ENCODE measurements at places on chromosomes 4 and X. TPM values are rescaled to one million over a fixed set of nuclear protein-coding genes. Genes with fewer than 3 reads are reported as not detected.

ODAM gene
- not detected for total RNA-seq

CXXC4 gene
- 1.4 TPM for total RNA-seq

PRSS12 gene
- total RNA-seq, result 24.0 TPM

EVC gene
- 37.2 TPM for total RNA-seq

- DNase-seq, result no peak
Measured at GRCh38 chrX:136733613-136734012, 47.1 kb downstream of the ARHGEF6 start.

GRCh38 chr4:53116954-53117353, 248.9 kb downstream of the SCFD2 start:
- DNase-seq, result no peak

DNA sequence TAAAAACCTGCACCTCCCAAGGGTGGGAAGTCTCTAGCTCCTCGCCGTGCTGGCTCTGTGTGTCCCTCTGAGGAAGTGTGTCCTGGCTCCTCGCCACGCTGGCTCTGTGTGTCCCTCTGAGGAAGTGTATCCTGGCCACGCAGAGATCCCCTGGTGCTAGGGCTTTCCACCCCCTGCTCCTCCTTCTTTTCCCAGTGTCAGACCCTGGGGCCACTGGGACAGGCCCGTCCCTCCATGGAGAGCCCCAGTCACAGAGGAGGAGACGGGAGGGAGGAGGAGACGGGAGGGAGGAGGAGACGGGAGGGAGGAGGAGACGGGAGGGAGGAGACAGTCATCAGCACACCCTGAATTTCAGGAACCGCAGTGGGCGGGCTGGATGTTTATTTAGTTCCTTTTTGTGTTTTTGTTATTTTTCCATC, 53.8 kb upstream of the HGFAC start:
- peak; percentile 69 for DNase-seq

- DNase-seq, result no peak
Measured at GRCh38 chr4:2258091-2259035, 3.5 kb downstream of the MXD4 start.

- no peak for DNase-seq
Measured at GRCh38 chr4:113560579-113560978, 201.0 kb downstream of the CAMK2D start.

GRCh38 chrX:23953908-23954269, 46.1 kb downstream of the CXorf58 start:
- no peak for DNase-seq

- DNase-seq, result no peak
Measured at GRCh38 chr4:7648544-7649395, 214.0 kb upstream of the PSAPL1 start.

- no peak for DNase-seq
Measured at GRCh38 chrX:85627363-85627762, 247.9 kb upstream of the POF1B start.

DNA sequence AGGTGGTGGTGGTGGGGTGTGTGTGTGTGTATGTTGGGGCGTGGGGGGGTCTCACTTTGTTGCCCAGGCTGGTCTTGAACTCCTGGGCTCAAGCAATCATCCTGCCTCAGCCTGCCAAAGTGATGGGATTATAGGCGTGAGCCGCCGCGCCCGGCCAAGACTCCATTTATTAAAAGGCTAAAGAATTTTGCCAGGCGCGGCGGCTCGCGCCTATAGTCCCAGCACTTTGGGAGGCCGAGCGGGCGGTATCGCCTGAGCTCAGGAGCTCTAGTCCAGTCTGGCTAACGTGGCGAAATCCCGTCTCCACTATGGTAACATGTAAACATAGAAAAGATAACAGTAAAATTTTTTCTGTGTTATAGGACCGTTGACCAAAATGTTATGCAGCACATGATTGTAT, 3.7 kb upstream of the UBA1 start:
- DNase-seq, result no peak

- no peak for DNase-seq
Measured at GRCh38 chrX:107547621-107548020, 80.7 kb upstream of the PRPS1 start.

DNA sequence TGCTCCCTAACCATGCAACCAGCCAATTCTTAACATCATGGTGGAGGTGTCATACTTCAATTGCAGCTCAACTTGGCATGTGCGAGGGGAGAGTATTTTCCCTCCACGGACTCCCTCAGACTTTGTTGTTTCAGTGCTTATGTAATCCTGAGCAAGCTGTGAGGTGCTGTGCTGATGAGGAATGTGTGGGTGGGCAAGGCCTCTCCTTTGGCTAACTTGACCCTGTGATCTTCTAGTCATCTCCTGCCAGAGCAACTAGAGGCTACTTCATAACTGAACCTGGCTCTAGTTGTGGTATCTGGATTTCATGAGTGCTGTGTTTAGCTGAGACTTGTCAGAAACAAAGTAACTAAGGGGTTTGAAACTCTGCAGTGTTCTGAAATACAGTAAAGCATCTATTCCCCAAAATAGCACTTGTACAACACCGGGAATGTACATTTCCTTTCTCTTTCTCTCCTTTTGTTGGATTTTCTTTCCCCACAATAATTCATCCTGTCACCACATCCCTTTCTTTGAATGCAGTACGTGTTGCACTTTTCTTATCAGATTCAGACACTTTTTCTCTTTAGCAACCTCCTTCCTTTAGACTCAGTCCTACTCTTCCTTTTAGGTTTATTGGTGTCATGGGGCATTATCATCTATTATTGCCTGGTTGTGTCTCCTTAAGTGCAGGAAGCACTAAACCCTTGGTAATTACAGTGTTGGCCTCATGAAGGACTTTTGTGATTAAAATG, 415.2 kb upstream of the NR3C2 start:
- DNase-seq, result peak; percentile 77

- peak; percentile 48 for DNase-seq
Measured at GRCh38 chrX:149074398-149074797, 430.7 kb downstream of the IDS start.

- DNase-seq, result peak; percentile 63
Measured at GRCh38 chr4:29046781-29047180, 1673.4 kb upstream of the PCDH7 start.

GRCh38 chrX:134013524-134013923, 28.1 kb upstream of the GPC3 start:
- no peak for DNase-seq

DNA sequence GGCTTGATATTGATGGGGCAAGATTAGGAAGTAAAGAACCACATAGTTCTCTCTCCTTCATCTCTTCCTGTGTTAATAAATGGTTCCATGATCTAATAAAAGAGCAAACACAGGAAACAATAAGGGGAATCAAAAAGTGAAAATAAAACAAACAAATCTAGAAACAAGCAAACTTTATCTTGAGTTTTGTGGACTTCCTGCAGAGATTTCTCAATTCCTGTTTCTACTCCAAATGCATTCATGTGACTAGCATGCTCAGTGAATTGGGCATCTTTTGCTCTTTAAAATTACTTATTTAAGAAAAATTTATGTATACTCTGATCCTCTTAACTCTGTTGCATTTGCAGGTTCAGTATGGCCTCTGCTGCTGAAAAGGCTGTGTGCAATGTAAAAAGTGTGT, 682.0 kb downstream of the KCTD8 start:
- no peak for DNase-seq

- DNase-seq, result no peak
Measured at GRCh38 chr4:7354927-7355326, 79.8 kb downstream of the PSAPL1 start.

- DNase-seq, result no peak
Measured at GRCh38 chr4:61924131-61924530, 724.0 kb downstream of the ADGRL3 start.

Data from tongue (tissue), 3 donors.